ENCODE measurements at places on chromosomes 3 and 15.

GRCh38 chr3:103968751-103969150 lies 1398.0 kb upstream of the ALCAM start:
- no peak for DNase-seq

GRCh38 chr15:73684581-73685455 lies 635 bp downstream of the CD276 start:
- DNase-seq = no peak

GRCh38 chr15:42090781-42091180 lies 3.6 kb downstream of the PLA2G4D start:
- DNase-seq = no peak

DNA sequence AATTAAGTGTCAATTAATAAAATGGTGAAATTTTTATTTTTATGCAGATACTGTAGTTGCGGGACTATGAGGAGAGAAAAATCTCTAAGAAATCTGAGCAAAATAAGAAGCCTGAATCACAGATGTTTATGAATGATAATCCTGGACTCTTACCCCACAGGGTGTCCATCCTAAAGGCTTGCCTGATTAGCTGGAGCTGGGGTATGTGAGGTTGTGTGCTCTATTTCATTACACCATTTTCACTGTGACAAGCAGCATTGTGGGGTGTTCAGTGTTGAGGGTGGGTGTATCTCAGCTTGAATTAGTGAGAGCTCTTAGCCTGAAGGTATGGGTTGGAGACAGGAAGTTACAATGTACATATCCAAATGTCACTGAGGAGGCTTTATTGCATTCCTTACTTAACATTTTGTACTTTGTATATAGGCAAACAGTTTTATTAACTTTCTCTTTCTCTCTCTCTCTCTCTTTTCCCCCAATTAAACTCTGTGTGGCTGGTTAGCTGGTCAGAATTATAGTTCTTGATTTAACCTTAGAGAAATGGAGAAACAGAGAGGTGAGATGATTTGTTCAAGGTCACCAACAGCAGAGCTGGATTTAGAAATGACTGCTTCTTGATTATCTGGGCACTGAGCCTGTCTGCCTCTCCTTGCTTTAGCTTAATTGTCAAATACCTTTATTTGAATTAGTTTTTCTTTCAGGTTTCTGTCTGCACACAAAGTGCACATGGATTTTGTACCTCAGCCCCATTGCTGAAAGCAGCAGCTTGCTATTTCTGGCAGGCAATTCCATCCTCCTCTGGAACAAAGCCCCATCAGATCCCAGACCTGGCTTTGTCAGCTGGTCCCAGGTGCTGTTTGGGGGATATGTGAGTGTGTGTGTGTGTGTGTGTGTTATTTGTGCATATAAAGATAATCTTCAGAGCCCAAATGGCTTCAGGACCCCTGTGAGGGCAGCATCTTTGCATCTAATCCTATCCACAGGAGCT lies 35.8 kb downstream of the GJD2 start:
- no peak for DNase-seq

DNA sequence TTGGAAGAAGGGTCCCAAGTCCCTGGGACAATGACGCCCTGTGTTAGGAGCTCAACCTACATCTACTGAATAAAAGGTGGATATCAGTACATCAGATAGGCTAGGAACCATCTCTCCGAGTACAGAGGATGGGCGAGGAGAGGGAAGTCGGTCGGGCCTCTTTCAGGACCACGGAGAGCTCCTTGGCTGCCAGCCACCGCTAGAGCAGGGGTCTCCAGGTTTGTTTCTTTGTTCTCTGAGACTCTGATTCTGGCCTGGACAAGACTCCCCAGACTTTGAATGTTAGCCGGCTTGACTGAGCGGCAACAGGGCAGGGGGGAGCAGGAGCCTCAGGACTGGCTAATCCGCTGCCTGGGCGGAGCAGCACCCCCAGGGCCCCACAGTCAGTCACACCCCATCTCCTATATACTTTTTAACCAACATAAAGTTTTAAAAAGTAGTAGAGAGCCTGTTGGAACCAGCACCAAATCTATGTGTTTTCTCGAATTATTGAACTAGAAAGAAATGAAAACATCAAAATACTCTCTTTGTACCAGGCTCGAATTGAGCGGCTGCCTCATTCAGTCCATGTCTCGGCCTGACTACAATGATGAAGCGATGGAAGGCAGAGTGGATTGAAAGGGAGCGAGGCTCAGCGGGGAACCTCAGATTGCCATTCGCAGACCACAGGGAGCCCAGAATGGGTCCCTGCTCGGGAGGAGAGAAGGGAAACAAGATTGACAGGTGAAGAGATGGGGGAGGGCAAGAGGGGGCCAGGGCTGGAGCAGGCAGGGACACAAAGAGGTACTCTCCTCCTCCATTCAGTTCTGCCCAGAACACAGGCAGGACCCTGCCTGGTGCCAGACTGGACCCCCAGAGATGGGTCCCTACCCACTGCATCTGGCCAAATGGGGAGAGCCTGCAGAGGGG lies 131.6 kb downstream of the TPRA1 start:
- no peak for DNase-seq

- no peak for DNase-seq
Measured at GRCh38 chr15:93861956-93862741, 369.2 kb upstream of the MCTP2 start.

DNA sequence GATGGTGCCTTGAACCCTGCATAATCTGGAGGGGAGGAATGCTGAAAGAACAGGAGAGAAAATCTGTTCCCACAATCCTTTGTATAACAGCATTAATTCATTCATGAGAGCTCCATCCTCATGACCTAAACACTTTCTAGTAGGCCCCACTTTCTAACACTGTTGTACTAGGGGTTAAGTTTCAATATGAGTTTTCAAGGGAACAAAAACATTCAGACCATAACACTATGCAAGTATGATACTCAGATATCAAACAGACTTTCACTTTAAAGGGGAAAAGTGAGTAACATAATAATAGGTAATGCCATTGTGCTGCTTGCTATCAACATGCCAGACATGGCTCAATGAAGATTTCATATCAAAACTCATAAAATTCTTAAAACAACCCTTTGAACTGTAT lies 32.4 kb upstream of the PLSCR2 start:
- no peak for DNase-seq

DNA sequence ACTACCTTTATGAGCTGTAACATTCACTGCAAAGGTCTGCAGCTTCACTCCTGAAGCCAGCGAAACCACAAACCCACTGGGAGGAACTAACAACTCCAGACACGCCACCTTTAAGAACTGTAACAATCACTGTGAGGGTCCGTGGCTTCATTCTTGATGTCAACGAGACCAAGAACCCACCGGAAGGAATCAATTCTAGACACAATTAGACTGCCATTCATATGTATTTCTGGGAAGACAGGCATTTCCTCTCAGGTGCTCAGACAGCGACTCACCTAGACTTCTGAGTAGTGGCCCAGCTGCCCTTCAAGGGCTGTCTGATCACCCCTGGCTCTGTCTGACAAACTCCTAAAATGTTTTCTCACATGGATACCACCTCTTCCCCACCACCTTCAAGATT lies 506.8 kb downstream of the PDCD6IP start:
- no peak for DNase-seq

DNA sequence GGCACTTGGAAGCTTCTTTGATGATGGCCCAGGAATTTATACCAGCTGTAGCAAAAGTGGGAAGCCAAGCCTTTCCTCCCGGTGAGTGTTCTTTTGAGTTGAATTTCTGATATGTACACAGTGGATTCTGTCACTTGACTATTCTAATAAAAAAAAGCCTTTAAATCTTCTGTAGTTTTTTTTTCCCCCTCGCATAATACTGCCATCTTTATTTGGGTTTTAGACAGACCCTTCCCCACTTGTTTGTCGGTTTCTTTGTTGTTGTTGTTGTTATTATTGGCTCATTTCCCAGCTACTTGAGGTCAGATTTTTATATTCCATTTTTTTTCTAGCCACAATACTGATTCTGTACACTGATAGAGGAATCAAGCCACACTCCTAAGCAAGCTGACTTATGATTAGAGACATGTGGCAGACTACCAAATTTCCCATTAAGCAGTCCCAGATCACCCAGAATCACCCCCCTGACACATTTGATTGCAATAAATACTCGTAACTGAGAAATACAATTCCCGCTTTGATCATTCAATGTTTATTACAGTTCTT lies 122.4 kb upstream of the IL12A start:
- DNase-seq = no peak

GRCh38 chr3:26118165-26118564 lies 328.3 kb downstream of the OXSM start:
- DNase-seq = no peak

DNA sequence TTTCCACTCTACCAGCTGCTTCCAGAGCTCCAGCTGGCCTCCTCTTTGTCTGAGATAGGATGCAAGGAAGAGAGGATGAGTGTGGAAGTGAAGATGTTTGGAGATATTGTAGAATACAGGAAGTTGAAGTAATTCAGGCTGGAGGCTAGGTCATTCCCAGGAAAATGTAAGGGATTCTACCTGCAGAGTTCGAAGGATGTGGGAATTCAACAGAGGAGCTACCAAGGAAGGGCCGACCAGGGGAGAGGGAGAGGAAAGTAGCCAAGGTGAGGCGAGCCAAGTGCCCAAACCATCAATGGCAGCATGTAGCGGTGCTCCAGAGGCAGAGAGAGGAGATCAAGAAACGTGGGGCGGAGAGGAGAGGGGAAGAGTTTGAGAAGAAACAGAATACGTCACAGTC lies 49.0 kb upstream of the EPHB3 start:
- no peak for DNase-seq

DNA sequence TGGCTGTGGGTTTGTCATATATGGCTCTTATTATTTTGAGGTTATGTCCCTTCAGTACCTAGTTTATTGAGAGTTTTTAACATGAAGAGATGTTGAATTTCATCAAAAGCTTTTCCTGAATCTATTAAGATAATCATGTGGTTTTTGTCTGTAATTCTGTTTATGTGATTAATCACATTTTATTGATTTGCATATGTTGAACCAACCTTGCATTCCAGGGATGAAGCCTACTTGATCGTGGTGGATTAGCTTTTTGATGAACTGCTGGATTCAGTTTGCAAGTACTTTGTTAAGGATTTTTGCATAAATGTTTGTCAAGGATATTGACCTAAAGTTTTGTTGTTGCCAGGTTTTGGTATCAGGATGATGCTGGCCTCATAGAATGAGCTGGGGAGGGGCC lies 33.1 kb upstream of the IQCF2 start:
- DNase-seq = no peak

DNA sequence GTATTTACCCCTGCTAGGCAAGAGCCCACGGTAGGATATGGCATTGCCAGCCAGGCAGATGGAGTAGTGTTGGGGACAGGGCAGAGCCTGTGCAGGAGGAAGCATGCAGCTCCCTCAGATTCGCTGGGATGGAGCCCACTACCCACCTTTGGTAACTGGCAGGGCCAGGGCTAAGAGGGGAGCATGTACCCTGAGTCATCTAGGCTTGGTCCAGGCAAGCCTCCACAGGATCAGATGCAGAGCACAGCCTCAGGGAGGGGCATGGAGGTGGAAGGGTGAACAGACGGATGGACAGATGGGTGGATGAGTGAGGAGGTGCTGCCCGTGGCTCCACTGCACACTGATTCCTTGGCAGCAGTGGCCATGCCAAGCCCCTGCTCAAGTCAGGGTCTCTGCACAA lies 33.0 kb downstream of the IL20RB start:
- no peak for DNase-seq

GRCh38 chr15:65902373-65902772 lies 33.1 kb downstream of the RAB11A start:
- DNase-seq = no peak

- DNase-seq = no peak
Measured at GRCh38 chr15:94327356-94327936, 96.1 kb downstream of the MCTP2 start.

GRCh38 chr15:48800811-48801455 lies 9.9 kb downstream of the CEP152 start:
- DNase-seq = no peak

- DNase-seq = no peak
Measured at GRCh38 chr3:115623044-115623868, at the start of gene GAP43. GAP43 (plus strand) TSS chr3:115623510; CDS start chr3:115623690, 180 bp downstream.

GRCh38 chr3:154137036-154137435 lies 15.8 kb downstream of the ARHGEF26 start:
- DNase-seq = no peak

GRCh38 chr3:194487289-194488054 lies 670 bp upstream of the ATP13A3 start:
- peak; percentile 18 for DNase-seq

GRCh38 chr15:98155356-98155755 lies 194.9 kb downstream of the ARRDC4 start:
- DNase-seq = no peak

DNA sequence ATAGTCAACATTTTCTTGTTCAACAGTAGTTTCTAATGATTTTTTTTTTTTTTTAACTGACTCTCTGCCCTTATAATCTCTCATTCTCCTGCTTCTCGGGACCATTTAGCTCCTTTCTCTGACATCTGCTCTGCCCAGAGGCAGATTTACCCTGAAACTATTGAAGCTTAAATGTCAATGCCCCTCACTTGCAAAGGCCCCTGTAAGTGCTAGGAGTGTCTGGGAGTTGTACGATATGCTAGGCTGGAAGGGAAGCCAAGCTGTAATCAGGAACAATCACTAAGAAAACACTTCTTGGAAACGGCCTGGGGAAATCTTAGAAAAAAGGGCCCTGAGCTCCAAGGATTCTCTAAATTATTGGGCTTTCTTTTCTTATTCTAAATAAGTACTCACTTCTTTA lies 5.8 kb upstream of the PLOD2 start:
- no peak for DNase-seq

DNA sequence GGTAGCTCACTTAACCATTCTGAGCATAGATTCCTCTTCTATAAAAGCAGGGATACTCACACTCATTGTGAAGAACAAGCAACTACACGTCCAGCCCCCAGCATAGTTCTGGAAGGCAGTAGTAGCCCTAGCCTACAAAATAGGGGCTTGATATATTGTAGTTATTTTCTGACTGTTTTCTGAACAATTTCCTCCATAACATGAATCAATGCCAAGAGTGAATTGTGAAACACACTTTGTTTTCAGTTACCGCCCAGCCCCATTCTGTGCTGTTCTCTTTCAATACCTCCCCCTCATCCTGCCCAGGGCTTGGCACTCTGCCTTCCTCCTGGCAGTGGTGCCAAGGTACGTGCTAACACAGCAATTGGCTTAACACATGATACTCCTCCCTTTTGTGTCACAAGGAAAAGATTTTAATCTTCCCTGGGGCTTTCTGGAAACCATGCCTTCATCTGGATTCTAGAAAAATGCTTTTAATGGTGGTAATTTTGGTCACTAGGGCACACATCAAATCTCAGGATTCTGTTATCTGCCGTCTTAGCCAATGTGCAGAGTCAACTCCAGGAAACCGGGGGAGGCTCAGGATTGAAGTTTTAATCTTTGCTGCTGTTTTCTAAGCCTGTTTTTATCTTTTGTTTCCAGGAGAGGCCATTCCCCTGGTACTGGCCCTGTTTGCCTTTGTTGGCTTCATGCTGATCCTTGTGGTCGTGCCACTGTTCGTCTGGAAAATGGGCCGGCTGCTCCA lies 37.2 kb downstream of the IL20RB start:
- no peak for DNase-seq

DNA sequence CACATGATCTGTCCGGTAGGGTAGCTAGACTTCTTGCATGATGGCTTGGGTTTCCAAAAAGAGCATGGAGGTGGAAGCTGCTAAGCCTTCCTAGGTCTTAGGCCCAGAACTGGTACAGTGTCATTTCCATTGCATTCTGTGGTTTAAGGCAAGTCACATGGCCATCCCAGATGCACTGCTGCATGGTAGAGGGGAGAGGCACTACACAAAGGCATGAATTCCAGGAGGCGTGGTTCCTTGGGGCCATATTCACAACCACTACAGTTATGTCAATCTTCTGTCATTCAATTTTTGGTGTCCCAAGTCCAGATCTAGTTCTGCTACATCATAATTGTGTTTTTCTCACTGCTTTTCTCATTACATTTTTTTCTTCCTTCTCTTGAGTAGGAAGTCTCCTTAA lies 122.2 kb upstream of the CHRM5 start:
- DNase-seq = no peak

GRCh38 chr3:53227993-53228885 lies 27.6 kb downstream of the TKT start:
- DNase-seq = no peak
